Neural crest cell (in vitro differentiated cells): ENCODE measurements at places on chromosomes 12 and 14. TPM values are rescaled to one million over a fixed set of nuclear protein-coding genes. Genes with fewer than 3 reads are reported as not detected.

CYP46A1 gene
- total RNA-seq, result 3.0 and 3.6 TPM in 2 replicates

DNA sequence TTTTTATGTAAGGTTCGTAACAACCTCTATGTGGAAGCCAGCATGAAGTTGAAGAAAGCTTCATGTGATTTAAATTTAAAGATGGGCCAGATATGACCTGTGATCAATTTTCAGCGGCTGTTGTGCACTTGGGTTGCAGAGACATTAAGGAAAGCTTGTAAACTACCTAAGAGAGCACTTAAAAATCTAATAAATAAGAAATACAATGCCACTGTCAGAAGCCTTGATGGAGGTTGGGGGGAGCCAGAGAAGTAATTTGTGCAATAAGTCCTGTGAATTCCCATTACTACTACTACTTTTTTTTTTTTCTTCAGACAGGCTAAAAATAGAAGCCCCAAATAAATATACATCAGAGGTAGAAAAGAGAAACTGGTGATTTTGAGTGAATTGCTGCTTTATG, 30.3 kb upstream of the SLC24A4 start:
- H3K27me3 ChIP-seq, result peaks cover 23% of the 10 kb centered on the region
- H3K4me3 ChIP-seq, result no peak overlapping the region
- DNase-seq, result no peak
- no peak overlapping the region for H3K27ac ChIP-seq
- H3K36me3 ChIP-seq, result no peaks in the 10 kb centered on the region
- peaks cover 2% of the 10 kb centered on the region for H3K4me1 ChIP-seq

- H3K4me3 ChIP-seq, result no peak overlapping the region
- peak overlapping the region; percentile 35 for H3K27ac ChIP-seq
- H3K27me3 ChIP-seq, result no peaks in the 10 kb centered on the region
- peaks cover 52% of the 10 kb centered on the region for H3K36me3 ChIP-seq
- DNase-seq, result no peak
These were observed 14.8 kb downstream of the DDX24 start for GRCh38 chr14:94066089-94066676.

GRCh38 chr12:14138495-14138894, 157.1 kb upstream of the GRIN2B start:
- H3K36me3 ChIP-seq, result no peaks in the 10 kb centered on the region
- no peak overlapping the region for H3K4me3 ChIP-seq
- DNase-seq, result peak; percentile 8
- H3K4me1 ChIP-seq, result no peaks in the 10 kb centered on the region
- no peak overlapping the region for H3K27ac ChIP-seq
- no peaks in the 10 kb centered on the region for H3K27me3 ChIP-seq

CORO1C gene
- total RNA-seq, result 171 and 175 TPM in 2 replicates

DNA sequence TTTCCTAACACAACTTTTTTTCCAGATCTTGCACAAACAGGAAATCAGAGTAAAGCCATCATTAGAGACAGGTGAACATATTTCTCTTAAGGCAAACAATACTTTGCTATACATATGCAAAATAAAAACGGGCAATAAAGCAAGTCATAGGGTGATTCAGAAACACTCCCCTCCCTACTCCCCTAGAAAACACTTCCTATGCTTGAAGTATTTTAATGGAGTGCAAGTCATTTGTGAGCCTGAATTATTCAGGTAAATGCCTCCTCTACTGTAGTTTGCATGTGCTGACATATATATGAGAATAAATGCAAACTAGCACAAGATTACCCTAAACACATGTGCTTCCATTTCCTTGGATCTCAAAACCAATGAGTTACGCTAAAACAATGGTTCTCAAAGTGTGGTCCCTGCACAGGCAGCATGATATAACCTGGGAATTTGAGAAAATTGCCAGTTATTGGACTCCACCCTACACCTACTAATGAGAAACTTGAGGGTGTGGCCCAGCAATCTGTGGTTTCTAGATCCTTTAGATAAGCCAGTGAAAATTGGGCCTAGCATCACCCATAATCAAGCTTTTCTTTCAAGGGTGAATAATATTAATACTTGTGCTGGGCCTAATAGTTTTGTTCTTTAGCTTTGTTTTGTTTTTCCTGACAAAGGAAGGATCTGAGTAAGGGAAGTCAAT, 159.7 kb upstream of the BMP4 start:
- H3K36me3 ChIP-seq, result no peaks in the 10 kb centered on the region
- H3K27me3 ChIP-seq, result peaks cover 1% of the 10 kb centered on the region
- peaks cover 5% of the 10 kb centered on the region for H3K4me1 ChIP-seq
- H3K27ac ChIP-seq, result no peak overlapping the region
- H3K4me3 ChIP-seq, result no peak overlapping the region
- no peak for DNase-seq

DNA sequence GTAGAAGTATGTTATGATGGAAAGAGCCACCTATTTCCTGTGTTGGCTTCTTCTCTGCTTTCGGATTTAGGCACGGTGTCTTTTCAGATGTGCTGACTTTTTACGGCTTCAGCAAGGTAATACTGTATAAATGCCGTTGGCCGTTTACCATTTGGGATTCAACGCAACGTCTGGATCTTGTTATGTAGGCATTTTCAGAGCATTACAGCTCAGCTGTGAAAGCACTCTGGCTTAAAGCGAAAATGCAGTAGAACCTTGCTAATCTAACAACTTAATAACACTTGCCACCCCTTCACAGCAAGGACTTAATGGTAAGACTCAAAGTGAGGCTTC, 229.9 kb downstream of the EFCAB11 start:
- DNase-seq, result no peak
- H3K27me3 ChIP-seq, result no peaks in the 10 kb centered on the region
- H3K27ac ChIP-seq, result no peak overlapping the region
- peaks cover 17% of the 10 kb centered on the region for H3K4me1 ChIP-seq
- H3K4me3 ChIP-seq, result no peak overlapping the region

DNA sequence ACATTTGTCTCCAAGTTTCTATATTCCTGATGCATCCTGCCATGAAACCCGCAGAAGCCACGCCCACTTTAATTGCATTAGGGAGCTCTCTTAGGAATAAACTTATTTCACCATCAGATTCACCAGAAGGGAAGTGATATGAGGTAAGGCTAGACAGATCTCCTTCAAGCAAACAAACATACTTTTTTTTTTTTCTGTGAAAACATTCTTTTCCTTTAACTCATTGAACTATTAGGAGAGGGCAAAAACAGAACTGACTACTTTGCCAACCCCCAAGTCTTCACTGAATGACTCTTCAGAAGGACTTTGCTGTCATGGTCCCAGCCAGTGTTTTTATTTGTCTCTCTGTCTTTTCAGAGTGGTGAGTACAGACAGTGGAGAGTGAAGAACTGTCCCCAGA, 48.4 kb downstream of the GTF2A1 start:
- H3K27me3 ChIP-seq, result no peaks in the 10 kb centered on the region
- no peaks in the 10 kb centered on the region for H3K36me3 ChIP-seq
- no peak overlapping the region for H3K27ac ChIP-seq
- no peak for DNase-seq

GRCh38 chr14:32497248-32497647, 168.2 kb downstream of the AKAP6 start:
- H3K4me3 ChIP-seq, result no peak overlapping the region
- DNase-seq, result no peak
- H3K27ac ChIP-seq, result no peak overlapping the region
- no peaks in the 10 kb centered on the region for H3K4me1 ChIP-seq
- no peaks in the 10 kb centered on the region for H3K27me3 ChIP-seq

GRCh38 chr12:128606970-128607369, 216.8 kb downstream of the SLC15A4 start:
- H3K27ac ChIP-seq, result no peak overlapping the region
- no peaks in the 10 kb centered on the region for H3K27me3 ChIP-seq
- H3K36me3 ChIP-seq, result no peaks in the 10 kb centered on the region
- no peak overlapping the region for H3K4me3 ChIP-seq
- DNase-seq, result no peak
- H3K4me1 ChIP-seq, result peaks cover 10% of the 10 kb centered on the region

IGF1 gene
- not detected in 2 replicates for total RNA-seq

MMP19 gene
- total RNA-seq, result not detected in 2 replicates

DNA sequence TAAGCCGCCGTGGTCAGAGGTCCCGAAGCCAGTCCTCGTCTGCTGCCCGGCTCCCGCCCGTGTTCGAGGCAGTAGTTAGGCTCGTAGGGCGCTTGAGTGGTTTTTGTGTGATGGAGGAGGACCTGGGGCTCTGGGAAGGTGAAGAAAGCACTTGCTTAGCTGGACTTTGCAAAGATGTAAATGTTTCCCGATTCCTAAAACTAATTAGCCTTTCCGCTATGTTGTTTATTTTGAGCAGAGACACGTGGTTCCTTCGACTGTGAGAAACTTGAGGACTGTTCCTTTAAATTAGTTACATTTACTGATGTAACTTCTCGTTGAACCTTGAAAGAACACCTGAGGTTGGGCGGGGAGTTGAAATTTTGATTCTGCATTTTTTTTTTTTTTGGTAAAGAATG, 33.9 kb downstream of the MIA2 start:
- peak overlapping the region; percentile 99 for H3K27ac ChIP-seq
- DNase-seq, result no peak
- H3K4me1 ChIP-seq, result peaks cover 30% of the 10 kb centered on the region
- H3K27me3 ChIP-seq, result no peaks in the 10 kb centered on the region

DNA sequence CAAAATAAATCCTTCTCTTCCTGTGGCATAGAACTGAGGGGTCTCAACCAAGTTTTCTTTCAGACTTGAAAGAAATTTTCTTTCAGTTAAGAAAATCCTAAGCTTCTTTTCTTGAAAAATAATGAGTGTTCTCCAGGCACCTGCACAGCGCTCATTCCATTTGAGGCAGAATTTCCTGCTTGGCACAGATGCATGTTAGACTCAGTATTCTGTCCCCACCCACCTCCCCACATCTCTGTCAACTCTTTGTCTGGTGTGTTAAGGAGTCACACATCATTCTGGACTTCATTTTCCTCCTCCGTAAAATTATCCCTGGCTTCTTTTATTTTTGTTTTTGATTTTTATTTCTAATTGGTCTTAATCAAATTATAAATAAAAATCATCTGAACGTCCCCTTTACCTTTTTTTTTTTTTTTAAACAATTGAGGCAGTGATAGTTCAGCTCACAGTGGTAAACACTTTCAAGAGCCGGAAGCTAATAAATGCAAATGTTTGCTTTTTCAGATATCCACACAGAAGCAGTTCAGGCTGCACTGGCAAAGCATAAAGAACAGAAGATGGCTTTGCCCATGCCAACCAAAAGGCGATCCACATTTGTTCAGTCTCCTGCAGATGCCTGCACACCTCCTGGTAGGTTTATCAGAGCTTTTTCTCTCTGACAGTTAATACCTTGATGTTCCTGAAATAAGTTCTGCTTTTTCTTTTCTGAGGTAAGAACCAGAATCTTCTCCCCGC, 104.0 kb upstream of the ATF1 start:
- H3K4me1 ChIP-seq, result peaks cover 42% of the 10 kb centered on the region
- DNase-seq, result no peak
- no peaks in the 10 kb centered on the region for H3K27me3 ChIP-seq
- peak overlapping the region; percentile 19 for H3K27ac ChIP-seq
- H3K4me3 ChIP-seq, result no peak overlapping the region
- H3K36me3 ChIP-seq, result peaks cover 14% of the 10 kb centered on the region
